Activated CD8-positive, alpha-beta T cell treated with anti-CD3 and anti-CD28 coated beads for 36 hours (primary cell): ENCODE measurements at places on chromosomes 16 and 17.
A peak's percentile ranks its signal among the peaks of the same experiment; 100 is the strongest.

DNA sequence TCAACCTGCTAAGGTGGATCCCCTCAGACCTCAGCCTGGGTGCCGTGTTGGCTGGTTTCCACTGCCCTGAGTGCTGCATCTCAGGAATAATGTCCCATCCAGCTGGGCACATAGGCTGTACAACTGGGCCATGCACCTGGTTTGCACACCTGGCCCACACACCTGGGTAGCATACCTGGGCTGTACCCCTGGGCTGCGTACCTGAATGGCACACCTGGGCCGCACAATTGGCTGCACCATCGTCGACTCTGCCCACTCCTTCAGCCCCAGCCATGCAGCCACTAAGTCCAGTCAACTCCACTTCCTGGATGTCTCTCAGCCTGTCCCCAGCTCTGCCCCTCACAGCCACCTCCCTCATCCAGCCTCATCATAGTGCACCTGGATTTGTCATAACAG, 7.9 kb downstream of the SLC5A10 start:
- DNase-seq = no peak
- H3K4me1 ChIP-seq = peaks cover 34% of the 10 kb centered on the region
- no peak overlapping the region for H3K4me3 ChIP-seq
- no peaks in the 10 kb centered on the region for H3K27me3 ChIP-seq
- peaks cover 1% of the 10 kb centered on the region for H3K36me3 ChIP-seq
- H3K27ac ChIP-seq = no peak overlapping the region

DNA sequence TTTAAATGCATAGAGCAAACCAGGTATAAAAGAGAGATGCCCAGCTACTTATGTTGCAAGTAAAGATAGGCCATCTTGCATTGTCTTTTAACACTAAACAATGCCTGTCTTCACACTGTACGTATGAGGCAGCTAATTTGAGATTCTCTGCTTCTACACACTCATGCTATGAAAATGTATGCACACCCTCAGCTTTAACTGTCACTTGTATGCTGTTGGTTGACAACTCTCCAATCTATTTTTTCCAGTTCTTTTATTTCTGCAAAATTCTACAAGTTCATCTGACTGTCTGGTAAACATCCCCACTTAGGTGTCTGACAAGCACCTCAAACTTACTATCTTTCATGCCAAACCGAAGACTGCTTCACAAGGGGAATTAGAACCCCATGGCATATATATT, 131.7 kb upstream of the SOX9 start:
- DNase-seq = no peak
- no peaks in the 10 kb centered on the region for H3K27me3 ChIP-seq
- no peak overlapping the region for H3K4me3 ChIP-seq
- no peak overlapping the region for H3K27ac ChIP-seq
- peaks cover 4% of the 10 kb centered on the region for H3K4me1 ChIP-seq

- no peak for DNase-seq
- H3K4me1 ChIP-seq = no peaks in the 10 kb centered on the region
- no peak overlapping the region for H3K4me3 ChIP-seq
- H3K36me3 ChIP-seq = no peaks in the 10 kb centered on the region
Observed at GRCh38 chr17:50893183-50893993, 27.2 kb upstream of the TOB1 start.

- H3K4me1 ChIP-seq = peaks cover 3% of the 10 kb centered on the region
- H3K27ac ChIP-seq = no peak overlapping the region
- no peaks in the 10 kb centered on the region for H3K36me3 ChIP-seq
- H3K27me3 ChIP-seq = no peaks in the 10 kb centered on the region
Observed at GRCh38 chr17:70621566-70621965, 452.2 kb downstream of the KCNJ2 start.

DNA sequence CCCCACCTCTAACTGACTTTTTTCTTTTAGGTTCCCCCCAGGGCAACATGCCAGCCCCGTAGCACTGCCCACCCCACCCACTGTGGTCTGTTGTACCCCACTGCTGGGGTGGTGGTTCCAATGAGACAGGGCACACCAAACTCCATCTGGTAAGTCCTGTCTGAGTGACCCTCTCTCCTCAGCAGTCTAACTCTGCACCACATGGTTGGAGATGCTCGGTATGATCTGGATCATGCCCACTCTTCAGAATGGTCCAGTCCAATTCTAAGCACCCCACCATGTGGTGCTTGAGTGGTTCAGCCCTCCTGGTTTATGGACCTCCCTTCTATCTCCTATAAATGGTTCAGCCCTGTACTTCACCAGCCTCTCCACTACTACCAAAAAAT, 5.9 kb downstream of the KDM6B start:
- DNase-seq = peak; percentile 68
- H3K4me3 ChIP-seq = peak overlapping the region; percentile 83
- H3K27ac ChIP-seq = peak overlapping the region; percentile 92
- peaks cover 49% of the 10 kb centered on the region for H3K4me1 ChIP-seq

DNA sequence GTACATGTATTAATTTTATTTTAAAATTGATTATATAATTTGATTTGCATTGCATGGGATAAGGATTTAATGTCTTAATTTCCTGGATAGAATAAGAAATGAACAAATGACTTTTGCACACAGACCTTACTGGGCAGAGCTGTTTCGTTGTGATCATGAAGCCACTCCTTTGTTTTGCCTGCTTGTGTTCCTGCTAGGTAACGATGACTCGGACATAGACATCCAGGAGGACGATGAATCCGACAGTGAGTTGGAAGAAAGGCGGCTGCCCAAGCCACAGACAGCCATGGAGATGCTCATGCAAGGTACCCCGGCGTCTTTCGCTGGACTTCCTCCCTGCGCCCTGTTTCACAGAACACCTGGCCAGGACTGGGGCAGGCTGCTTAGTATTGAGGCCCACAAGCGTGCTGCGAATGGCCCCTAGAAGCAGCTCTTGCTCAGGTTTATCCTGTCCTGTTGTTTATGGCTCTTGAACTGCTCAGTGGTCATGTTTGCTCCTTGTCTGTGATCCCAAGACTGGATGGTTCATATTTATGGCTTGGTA, 29.6 kb downstream of the CLUAP1 start:
- no peak overlapping the region for H3K4me3 ChIP-seq
- H3K27me3 ChIP-seq = no peaks in the 10 kb centered on the region
- H3K27ac ChIP-seq = no peak overlapping the region
- peaks cover 10% of the 10 kb centered on the region for H3K4me1 ChIP-seq
